ENCODE measurements at places on chromosomes 7 and 10.

DNA sequence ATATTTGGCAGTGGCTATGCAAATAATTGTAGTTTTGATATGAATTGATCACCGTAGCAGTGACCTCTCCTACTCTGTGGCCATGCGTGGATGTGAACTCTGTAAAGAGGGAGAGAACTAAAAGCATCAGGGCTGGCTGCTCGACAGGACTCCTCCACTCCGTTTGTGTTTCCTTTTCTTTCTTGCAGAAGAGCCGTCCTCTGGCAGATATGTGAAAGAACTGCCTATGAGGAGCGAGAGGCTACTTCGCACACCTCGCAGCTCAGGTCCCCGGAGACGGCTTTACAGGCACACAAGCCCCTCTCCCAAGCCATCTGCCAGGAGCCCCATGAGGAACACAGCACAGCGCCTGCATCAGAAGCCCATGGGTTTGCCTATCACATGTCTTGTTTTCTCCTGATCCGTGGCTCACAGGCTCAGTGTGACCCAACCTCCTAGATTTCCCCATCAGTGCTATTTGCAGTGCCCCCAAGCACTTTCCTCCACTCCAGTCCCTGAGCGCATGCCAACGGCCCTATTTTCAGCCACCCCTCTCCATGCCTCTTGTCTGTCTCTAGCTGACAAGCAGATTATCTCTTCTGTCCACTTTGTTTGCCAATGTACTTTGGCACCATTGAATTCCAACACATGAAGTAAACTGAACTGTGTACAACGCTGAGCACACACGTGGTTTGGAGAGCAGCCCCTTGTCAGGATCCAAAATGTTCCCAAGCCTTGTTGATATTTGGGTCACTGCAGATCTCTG is 164.3 kb upstream of the AKR1E2 start:
- no peaks in the 10 kb centered on the region for H3K36me3 ChIP-seq
- H3K4me1 ChIP-seq = peaks cover 12% of the 10 kb centered on the region
- peak overlapping the region; percentile 97 for H3K27ac ChIP-seq
- H3K4me3 ChIP-seq = no peak overlapping the region

DNA sequence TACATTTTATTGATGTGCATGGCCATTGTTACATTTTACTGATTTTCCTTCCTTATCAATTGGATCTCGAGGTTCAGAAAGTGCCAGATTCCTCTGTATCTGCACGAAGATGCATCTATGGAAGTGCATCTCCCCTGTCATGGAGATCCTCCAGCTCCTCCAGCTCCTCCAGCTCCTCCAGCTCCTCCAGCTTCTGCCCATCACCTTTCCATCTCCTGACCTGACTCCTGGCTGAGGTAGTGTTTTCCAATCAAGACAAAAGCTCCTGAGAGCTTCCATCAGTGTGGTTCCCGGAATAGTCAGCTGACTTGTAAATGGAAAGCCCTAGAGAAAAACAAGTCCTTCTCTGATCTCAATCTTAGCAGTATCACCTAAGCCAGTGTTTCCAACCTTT is 90.8 kb upstream of the KLF6 start:
- H3K4me1 ChIP-seq = peaks cover 57% of the 10 kb centered on the region
- H3K27ac ChIP-seq = peak overlapping the region; percentile 100
- no peaks in the 10 kb centered on the region for H3K36me3 ChIP-seq
- H3K4me3 ChIP-seq = no peak overlapping the region

DNA sequence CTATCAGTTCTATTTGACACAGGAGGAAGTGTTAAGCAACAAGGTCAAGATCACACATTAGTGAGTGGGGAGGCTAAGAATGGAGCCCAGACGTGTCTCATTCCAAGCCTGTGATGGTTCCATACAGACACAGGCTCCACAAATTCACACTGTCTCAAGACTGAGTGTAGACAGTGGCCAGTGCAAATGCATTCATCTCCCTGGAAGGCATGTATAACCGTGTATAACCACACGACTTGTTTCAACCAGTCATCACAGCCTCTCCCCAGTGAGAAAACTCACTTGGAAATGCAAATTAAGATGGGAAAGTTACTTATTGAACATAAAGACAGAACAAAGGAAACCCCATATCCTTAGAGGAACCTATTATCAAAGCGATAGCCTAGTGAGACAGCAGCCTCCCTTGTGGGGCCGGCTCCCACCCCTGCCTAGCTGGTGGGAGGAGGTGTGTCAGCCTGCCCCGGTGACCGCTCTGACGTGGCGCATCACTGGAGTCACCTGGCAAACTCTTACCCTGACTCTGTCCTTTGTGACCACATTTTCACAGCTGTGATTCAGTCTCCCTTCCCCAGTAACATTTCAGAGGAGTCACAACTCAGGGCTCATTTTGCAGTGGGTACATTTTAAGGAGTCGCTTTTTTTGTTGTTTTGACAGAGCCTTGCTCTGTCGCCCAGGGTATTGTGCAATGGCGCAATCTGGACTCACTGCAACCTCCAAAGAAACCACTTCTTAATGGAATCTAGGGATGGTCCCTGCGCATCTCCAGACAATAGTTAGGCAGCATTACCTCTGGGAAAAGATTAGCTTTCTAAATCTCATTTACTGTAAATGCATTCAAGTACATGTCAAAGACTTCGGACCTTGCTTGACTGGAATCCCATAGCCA is 126.6 kb upstream of the PARD3 start:
- DNase-seq = no peak
- H3K4me3 ChIP-seq = no peak overlapping the region
- H3K4me1 ChIP-seq = no peaks in the 10 kb centered on the region
- H3K27ac ChIP-seq = no peak overlapping the region

- no peak overlapping the region for H3K27ac ChIP-seq
- no peaks in the 10 kb centered on the region for H3K36me3 ChIP-seq
- peaks cover 8% of the 10 kb centered on the region for H3K27me3 ChIP-seq
- no peak overlapping the region for H3K4me3 ChIP-seq
Measured at GRCh38 chr7:28301148-28301641, 111.1 kb upstream of the CREB5 start.

DNA sequence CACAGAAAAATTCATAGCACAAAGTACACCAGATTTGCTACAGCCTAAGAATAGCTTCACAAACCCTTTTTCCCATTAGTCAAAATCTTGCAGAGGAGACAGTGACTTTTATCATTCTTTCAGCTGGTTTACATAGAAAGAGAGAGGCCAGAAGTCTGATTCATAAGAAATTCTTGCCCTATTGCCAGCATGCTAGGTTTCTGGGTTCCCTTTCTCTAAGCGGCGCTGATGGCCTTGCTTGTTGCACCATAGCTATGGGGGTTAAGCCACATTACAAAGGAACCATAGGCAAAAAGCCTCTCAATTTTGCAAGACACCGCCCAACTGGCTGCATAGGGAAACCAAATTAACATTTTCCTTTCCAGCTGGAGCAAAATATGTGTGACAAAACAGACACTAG is 87.4 kb downstream of the ZNF467 start:
- DNase-seq = no peak
- no peak overlapping the region for H3K4me3 ChIP-seq

GRCh38 chr7:136070736-136071505 is 93.8 kb upstream of the MTPN start:
- no peak overlapping the region for H3K27ac ChIP-seq
- H3K4me1 ChIP-seq = no peaks in the 10 kb centered on the region
- H3K36me3 ChIP-seq = no peaks in the 10 kb centered on the region
- no peak overlapping the region for H3K4me3 ChIP-seq

- no peak overlapping the region for H3K4me3 ChIP-seq
- no peak for DNase-seq
- no peaks in the 10 kb centered on the region for H3K36me3 ChIP-seq
- H3K27me3 ChIP-seq = 0 out of 2 replicates have a peak, but pooled peaks cover 3% of the 10 kb centered on the region
Measured at GRCh38 chr10:118145256-118145655, 98.5 kb upstream of the RAB11FIP2 start.

- H3K4me3 ChIP-seq = no peak overlapping the region
- no peaks in the 10 kb centered on the region for H3K4me1 ChIP-seq
- no peaks in the 10 kb centered on the region for H3K27me3 ChIP-seq
- no peaks in the 10 kb centered on the region for H3K36me3 ChIP-seq
- DNase-seq = no peak
Measured at GRCh38 chr7:14745076-14745475, 157.5 kb downstream of the DGKB start.

GRCh38 chr10:77120666-77121376 is 516.8 kb downstream of the KCNMA1 start:
- DNase-seq = no peak
- no peaks in the 10 kb centered on the region for H3K36me3 ChIP-seq
- no peak overlapping the region for H3K4me3 ChIP-seq
- no peaks in the 10 kb centered on the region for H3K4me1 ChIP-seq

DNA sequence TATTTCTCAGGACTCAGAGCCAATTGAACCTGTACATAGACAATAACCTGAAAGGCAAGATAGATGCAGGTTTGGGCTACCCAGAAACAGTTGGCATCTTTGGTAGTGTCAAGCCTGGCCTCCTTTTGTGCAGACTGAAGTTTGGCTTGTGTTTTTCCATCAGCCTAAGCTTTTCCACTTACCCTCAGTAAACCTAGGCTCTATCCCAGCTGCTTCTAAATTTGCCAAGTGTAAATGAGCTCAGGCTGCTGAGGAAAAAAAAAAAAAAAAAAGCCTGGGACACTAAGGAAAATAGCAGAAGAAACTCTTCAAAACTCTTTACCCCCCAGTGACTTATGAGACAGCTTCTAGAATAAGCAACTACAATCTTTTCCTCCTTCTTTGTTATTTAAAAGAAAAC is 316.3 kb upstream of the SORCS1 start:
- no peaks in the 10 kb centered on the region for H3K4me1 ChIP-seq
- H3K36me3 ChIP-seq = no peaks in the 10 kb centered on the region
- no peak for DNase-seq
- H3K4me3 ChIP-seq = no peak overlapping the region

DNA sequence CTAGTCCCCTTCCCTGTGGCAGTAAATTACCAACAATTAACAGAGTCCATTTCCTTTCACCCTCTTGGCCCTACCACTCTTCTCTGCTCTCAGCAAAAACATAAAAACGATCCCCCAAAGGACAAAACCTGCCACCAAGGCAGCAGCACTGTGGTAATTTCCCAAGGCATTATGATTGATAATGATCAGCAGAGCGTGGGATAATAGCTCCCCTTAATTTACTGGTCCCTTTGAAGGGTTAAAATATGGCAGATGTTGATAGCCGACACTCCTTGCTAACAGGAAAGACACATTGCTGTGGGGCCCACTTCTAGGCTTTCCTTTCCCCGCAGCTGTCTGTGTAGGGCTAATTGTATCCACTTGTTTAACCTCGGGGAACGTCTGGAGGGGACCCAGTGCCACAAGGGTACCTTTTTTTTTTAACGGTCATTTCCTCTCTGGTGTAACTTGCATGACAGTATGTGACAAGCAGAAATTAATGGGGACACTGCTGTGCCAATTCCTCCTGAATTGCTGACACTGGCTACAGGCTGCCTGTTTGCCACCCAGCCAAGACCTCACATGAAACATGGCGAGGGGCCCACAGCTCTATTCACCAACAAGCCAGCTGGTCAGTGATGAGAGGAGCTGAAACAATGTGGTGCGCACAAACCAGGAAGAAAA is 81.3 kb downstream of the CDK6 start:
- peaks cover 47% of the 10 kb centered on the region for H3K4me1 ChIP-seq
- no peaks in the 10 kb centered on the region for H3K27me3 ChIP-seq
- peak overlapping the region; percentile 60 for H3K27ac ChIP-seq
- no peaks in the 10 kb centered on the region for H3K36me3 ChIP-seq
- DNase-seq = no peak

- no peaks in the 10 kb centered on the region for H3K4me1 ChIP-seq
- no peaks in the 10 kb centered on the region for H3K27me3 ChIP-seq
- no peak for DNase-seq
- H3K36me3 ChIP-seq = no peaks in the 10 kb centered on the region
- H3K27ac ChIP-seq = no peak overlapping the region
- no peak overlapping the region for H3K4me3 ChIP-seq
Measured at GRCh38 chr7:110623436-110623835, 467.5 kb upstream of the LRRN3 start.

DNA sequence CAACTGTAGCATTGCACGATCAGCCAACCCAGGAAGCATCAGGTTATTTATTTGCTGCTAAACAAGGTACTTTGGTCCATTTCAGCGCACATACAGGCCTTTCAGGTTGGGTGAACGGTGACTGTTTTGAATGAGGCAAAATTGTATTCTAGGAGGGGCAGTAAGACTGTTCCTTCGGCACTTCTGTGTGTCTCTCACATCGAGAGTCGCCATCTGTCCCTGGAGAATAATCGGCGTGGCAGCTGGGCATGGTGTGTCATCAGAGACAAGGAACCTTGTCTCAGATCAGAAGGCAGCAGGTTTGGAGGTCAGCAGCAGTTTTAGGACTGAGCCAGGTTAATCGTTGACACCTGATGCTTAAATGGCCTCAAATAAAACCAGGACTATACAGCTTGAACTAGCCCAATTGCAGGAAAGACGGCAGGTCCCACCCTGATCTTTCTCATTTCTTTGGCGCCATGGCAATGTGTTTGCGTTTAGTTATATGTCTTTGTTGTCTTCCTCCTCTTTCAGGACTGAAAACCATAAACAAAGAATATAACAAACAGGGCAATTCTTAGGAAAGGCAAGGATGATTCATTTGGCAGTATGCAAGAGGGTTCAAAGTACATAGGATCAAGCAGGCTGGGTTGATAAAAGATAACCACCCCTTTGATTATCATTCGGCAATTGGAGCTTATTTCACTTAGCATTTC is 92.0 kb upstream of the PRR15 start:
- H3K27ac ChIP-seq = no peak overlapping the region
- H3K27me3 ChIP-seq = peaks cover 47% of the 10 kb centered on the region
- H3K4me1 ChIP-seq = no peaks in the 10 kb centered on the region
- H3K4me3 ChIP-seq = no peak overlapping the region
- no peak for DNase-seq
- H3K36me3 ChIP-seq = no peaks in the 10 kb centered on the region

DNA sequence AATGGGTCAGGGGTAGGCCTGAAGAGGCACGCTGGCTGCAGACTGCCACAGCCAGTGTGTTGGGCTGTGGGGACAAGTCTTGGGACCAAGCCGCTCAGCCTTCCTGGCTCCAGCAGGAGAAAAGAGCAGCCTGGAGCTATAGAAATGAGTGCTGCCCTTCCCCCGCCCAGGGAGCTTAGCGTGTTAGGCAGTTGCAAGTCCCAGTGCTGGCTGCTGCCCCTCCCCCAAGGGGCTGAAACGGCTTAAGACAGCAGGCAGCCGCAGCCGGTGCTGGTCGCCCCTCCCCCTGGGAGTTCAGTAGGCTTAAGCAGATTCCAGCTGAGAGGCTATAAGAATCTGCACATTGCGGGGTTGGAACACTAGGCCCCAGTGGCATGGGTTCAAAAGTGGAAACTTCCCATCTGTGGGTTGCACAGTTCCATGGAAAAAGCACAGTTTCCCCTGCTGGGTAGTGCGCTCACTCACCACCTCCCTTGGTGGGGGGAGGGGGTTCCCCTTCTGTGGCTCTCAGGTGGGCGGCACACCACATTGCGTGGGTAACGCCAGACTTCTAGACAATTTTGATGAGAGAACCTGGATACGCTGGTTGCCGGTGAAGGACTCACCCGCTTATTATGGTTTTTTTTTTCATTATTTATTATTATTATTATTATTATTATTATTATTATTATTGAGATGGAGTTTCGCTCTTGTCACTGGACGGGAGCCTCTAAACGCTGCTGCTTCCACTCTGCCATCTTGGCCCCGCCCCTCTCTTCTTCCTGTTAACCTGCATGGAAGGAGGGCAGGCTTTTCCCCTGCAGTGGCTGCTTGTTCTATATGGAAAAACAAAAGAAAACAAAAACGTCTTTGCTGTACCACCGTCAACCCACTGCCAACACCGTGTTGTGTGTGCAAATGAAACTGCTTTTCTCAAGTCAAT is 151.1 kb downstream of the CXCL12 start:
- DNase-seq = no peak
- H3K27me3 ChIP-seq = no peaks in the 10 kb centered on the region
- no peak overlapping the region for H3K27ac ChIP-seq
- H3K4me3 ChIP-seq = no peak overlapping the region
- H3K36me3 ChIP-seq = no peaks in the 10 kb centered on the region

- H3K4me3 ChIP-seq = no peak overlapping the region
- peaks cover 2% of the 10 kb centered on the region for H3K27me3 ChIP-seq
- no peaks in the 10 kb centered on the region for H3K36me3 ChIP-seq
- DNase-seq = no peak
- no peaks in the 10 kb centered on the region for H3K4me1 ChIP-seq
- no peak overlapping the region for H3K27ac ChIP-seq
Measured at GRCh38 chr7:96992192-96993005, 13.0 kb upstream of the DLX6 start.

Measured in Panc1 (cell line).